ENCODE measurements at places on chromosomes 4 and X.

GRCh38 chr4:115117651-115118050 lies 4.2 kb upstream of the NDST4 start:
- DNase-seq = no peak

DNA sequence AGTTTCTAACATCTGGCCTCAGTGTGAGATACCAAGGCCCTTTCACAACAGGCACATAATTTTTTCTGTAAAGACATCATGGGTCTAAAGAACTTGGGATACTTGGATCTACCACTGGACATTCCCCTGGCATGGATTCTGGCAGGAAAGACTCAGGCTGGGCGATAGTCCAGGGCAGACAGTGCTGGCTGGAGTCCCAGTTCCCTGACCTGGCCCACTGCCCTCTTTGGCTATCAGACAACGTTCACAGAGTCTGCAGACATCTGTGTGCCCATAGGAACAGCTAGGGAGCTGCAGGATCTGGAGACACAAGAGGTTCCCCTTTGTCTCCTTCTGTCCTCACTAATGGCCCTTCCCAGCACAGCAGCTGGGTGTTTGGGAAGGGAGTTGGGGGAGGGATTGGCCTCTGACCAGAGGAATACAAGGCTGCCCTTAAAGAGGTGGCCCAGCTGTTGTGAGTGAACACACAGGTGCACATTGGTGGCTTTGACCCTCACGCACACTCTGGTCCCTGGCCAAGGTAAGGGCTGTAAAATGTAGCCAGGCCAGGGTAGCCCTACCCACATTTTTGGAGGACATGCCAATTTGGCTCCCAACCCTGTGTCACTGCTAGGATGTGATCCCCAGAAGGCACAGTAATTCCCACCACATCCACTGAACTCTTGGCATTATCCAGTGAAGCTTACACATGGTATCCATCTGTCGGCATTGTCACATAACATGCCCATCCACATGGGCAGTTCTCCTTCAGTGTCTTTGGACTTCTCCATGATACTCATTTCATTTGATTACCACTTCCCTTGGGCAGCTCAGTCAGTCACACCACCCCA lies 72.3 kb downstream of the SOX3 start:
- no peak for DNase-seq

GRCh38 chr4:19987746-19988145 lies 264.0 kb upstream of the SLIT2 start:
- no peak for DNase-seq

GRCh38 chr4:181078196-181078595 lies 1165.0 kb upstream of the TENM3 start:
- no peak for DNase-seq

DNA sequence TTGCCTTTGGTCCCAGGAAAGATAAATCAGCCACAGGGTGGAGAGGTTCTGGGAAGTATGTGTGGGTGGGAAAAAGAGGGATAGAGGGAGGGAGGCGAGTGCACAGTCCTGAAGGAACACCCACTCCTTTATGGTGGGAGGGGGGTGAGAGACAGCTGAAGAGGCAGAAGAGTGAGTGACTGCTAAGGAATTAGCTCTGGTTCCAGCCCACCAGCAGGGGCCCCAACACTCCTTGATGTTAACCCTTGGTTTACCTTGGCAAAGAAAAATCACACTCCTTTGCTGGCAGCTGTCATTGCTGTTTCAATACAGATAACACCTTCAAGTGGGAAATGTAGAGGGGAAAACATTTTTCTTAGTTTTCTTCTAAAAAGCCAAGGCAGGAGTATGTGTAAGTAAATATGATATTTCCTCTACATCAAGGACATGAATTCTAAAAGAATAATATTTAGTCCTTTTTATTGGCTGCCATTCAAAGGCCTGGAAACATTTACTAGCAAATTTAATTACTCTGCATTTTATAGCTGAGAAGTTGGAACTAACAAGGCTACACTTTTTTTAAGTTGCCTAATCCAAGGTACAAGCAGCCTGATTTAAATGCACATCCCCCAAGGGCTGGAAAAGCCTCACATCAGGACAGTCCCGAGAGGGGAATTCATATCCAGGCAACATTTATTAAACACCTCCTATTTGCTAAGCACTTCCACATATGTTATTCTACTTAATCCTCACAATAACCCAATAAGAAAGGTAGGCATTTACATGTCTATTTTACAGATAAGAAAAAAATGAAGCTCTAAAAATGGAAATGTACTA lies 81.7 kb downstream of the HS6ST2 start:
- DNase-seq = no peak

DNA sequence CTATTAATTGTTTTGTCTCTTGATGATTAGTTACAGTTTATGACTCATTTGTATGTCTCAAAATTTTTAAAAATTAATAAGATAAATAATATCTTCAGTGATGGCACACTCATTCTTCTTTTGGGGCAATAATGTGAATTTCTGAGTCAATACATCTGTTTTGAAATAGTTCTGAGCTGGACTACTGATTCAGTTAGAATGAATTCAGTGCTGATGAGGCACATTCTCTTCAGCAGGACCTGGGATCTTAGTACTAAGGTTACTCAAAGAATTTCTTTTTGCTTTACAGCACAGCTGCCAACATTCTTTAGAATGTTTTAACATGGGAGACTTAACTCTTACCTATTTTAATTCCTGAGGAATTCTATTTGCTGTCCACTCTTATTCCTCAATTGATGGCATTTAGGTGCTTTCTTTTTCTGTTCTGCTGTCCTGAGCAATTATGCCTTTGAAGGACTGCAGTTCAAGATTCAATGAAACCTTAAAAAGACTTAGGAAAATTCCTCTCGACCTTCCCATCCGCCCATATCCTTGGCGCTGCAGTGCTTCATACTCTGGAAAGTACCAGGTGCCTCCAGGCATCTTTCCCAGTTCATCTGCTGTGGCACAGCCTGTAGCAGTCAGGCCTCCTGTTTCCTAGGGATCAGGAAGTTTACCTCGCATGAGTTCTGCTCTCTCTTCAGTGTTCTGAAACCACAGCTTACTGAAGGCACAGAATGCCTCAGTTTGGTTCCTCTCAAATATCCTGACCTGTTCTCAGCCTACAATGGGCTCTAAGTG lies 213.7 kb downstream of the FSTL5 start:
- DNase-seq = no peak

DNA sequence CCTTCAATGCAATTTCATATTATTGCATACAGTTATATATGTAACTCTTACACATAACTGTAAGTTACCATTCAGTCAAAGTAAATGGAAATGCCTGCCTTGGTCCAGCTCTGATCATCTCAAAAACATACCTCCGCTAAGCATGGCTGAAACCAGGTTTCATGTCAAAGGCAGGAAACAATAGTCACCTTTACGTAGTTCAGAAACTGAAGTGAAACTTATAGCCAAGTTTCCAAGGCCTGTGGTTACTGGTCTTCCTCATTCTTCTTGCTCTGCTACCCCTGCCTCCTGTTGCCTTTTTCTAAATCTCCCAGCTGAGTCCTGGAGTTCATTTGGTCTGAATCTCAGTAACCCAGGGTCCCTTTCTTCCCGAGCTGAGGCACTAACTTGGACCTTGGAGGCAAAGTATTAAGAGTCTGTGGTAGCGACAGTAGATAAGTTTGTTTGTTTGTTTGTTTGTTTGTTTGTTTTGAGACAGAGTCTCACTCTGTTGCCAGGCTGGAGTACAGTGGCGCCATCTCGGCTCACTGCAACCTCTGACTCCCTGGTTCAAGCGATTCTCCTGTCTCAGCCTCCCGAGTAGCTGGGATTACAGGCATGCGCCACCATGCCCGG lies 30.8 kb downstream of the DAPP1 start:
- peak; percentile 40 for DNase-seq

- no peak for DNase-seq
Measured at GRCh38 chr4:140078366-140078765, 75.6 kb downstream of the MAML3 start.

GRCh38 chrX:129144172-129145038 lies 378.9 kb downstream of the SMARCA1 start:
- no peak for DNase-seq

DNA sequence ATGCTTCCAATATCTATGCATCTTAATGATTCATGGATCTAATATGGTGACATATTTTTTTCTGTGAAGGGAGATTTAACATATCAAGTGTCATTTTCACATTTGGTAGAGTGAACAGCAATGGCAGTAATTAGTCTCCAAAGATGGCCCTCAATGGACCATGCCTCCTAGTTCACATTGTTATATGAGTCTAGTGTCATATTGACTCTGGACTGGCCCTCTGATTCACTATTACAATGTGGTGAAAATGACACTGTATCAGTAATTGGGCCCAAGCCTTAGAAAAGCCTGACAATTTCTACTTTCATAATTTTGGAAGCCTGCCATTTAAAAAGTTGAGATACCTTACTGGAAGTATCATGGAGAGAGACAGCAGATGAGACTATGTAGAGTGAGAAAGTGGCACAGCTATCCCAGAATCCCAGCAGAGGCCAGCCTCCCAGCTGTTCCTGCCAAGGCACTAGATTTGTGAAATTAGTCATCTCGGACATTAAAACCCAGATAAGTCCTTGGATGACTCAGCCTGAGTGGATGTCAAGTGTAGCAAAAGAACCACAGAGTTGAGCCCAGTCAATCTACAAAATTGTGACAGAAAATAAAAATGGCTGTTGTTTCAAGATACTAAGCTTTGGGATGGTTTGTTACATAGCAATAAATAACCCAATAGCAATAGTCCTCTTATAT lies 68.4 kb downstream of the ARHGEF38 start:
- DNase-seq = no peak

DNA sequence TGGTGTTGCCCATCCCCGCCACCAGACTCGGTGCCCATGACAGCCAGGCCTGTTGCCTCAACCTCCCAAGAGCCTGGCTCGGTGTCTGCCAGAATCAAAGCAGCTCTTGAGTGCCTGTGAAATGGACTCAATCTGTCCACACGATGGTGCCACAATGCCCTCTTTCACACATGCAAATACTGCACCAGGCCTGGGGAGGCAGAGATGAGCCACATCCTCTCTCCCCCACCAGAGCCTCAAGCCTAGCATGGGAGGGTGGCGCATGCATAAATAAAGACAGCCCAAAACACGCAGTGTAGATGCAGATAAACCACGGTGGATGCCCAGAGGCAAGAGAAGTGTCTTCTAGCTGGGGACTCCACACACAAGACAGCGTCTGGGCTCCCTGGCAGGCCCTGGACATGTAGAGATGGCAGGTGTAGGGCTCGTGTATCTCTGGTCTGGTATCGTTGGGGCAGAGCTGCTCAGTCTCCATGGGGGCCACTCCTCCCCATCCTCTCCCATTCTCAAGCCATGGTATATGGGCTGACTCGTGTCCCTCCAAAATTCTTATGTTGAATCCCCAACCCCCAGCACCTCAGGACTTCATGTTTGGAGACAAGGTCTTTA lies 65.6 kb downstream of the JAKMIP1 start:
- DNase-seq = peak; percentile 61

DNA sequence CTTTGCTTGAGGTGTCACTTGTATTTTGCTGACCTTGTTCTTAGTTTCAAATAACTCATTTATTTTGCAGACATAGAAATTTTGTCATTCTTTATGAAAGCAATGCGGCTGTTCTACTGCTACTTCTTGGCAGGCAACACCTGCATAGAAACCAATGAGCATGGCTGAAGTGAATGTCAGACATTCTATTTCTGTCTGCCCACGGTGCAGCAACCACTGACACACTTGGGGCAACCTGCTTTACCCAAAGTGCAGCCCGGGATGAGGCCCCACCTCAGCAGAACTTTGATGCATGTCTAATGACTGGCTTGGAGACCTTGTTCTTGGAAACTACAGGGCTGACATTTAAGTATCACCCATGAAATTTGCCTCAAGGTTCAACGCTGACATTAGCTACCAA lies 93.6 kb downstream of the RBM47 start:
- DNase-seq = no peak

GRCh38 chr4:90183254-90183653 lies 56.1 kb downstream of the CCSER1 start:
- DNase-seq = no peak

- no peak for DNase-seq
Measured at GRCh38 chr4:7893539-7893938, 46.1 kb downstream of the AFAP1 start.

- no peak for DNase-seq
Measured at GRCh38 chr4:76801621-76802235, 96.2 kb downstream of the SOWAHB start.

- DNase-seq = no peak
Measured at GRCh38 chrX:65644621-65645289, 22.7 kb upstream of the MSN start.

- DNase-seq = no peak
Measured at GRCh38 chr4:151429957-151430570, 21.1 kb downstream of the FHIP1A start.

DNA sequence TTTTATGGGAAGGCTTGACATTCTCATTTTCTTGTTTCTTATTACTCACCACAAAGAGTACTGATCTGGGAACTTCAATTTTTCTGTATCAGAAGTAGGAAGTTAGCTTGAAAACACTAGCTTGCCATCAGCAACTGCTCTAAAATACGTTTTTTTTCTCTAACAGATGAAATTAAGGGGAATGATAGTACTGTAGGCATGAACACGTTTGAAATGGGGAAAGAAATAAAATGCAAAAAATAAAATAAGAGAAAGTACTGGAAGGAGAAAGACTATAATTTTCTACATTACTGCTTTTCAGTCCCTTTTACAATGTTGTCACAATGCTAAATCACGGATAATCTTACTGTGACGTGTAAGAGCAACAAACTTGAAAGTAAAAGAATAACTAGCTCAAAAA lies 1.5 kb downstream of the RADX start:
- no peak for DNase-seq

- no peak for DNase-seq
Measured at GRCh38 chr4:173442223-173442932, 43.5 kb upstream of the SCRG1 start.

GRCh38 chr4:23871426-23871825 lies 18.4 kb downstream of the PPARGC1A start:
- no peak for DNase-seq

GRCh38 chr4:172897046-172897445 lies 271.6 kb upstream of the GALNT7 start:
- DNase-seq = no peak

DNA sequence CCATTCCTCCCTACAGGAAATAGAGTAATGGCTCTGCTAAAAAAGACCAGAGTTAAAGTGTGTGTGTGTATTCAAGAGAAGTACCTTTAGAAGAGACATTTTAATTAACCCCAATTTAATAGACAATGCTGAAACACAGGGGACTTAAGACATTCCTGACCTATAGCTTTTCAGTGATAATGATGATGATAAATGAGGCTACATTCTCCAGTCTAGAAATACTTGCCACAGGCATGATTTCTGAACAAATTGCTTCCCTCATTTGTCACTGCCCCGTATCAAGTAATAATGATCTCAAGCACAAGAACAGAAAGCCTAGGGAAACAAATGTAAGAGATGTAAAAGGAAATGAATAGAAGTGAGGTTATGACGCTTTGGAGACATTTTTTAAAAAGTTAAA lies 117.1 kb downstream of the UNC5C start:
- DNase-seq = no peak

DNA sequence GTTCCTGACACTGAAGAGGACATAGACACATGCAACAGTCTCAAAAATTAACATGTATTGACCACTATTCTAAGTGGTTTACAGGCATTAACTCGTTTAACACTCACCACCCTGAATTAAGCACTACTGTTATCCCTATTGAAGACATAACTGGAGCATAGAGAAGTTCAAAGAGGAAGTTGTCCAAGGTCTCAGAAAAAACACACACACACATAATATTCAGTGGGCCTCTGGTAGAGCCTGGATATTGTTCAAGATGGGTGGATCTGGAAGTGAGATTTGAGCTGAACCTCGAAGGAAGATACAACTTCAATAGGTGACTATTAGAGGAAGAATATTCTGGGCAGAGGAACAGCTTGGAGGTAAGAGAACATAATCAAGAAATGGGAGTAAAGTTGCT lies 334.9 kb downstream of the HNRNPD start:
- DNase-seq = no peak

All from activated naive CD4-positive, alpha-beta T cell treated with anti-CD3 and anti-CD28 coated beads, Interleukin-2, amount 10 ng/mL, durations not matched to agents 7 days and 5 days (primary cell).